Hypothalamus (tissue), 51 donors: ENCODE measurements at places on chromosomes 7 and 10.

DNA sequence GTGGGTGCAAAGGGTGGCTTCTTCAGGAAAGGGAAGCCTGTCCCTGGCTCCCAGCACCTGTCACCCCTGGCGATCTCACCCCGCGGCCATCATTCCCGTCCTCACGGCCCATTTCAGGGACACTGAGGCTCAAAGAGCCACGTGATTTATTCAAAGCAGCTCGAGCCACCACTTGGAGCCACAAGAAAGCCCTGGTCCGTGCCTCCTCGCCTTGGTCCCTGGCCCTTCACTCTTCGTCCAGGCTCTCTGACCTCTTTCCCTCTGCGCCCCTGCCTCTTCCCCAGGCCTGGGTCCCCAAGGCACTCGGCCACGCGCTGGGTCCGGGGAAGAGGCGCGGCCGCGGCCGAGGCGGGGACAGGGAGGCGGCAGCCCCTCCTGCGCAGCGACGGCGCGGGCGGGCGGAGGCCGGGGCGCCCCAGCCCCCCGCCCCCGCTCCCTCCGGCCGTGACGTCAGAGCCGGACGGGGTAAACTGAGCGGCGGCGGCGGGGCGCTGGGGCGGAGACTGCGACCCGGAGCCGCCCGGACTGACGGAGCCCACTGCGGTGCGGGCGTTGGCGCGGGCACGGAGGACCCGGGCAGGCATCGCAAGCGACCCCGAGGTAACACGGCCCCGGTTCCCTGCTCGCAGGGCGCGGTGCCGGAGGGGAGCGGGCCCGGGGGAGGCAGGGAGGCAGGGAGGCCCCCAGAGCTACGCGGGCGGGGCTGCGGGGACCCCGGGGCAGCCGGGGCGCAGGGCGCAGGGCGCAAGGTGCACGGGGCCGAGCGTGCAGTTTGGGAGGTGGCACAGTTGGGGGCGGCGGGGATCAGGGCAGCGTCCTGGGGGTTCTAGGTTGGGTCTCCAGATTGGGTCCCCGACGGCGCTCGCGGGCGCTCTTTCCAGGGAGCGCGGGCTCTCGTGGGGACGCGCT lies at the start of gene SLC18A2:
Gene SLC18A2 (plus strand): TSS at position 494 of the 909 bp plus-strand sequence. CDS start 580 bp downstream, outside the sequence.
- no peak for DNase-seq

DNA sequence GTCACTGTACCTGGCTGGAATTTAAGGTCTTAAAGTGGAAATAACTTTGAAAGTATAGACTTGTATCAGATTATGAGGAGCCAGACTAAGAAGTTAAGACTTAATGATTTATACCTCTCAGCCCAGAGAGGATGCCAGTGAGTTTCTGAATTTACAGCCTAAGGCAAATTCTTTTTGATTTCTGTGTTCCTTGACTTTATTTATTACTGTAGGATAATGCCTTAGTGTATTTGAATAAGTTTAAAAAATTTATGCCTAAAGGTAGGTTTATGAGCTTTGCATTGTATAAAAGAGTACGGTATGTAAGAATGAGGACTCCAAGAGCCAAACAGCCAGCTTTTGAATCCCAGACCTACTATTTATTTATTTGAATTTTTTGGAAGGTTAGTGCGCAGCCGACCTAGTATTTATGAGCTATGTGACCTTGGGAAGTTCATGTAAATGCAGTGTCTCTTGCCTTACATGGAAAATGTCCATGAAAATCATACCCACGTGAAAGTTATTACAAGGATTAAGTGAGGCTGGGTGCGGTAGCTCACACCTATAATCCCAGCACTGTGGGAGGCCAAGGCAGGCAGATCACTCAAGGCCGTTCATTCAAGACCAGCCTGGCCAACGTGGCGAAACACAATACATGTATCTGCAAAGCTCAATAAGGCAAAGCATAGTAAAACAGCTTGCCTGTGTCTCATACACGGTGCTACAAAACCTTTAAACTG lies 174.6 kb downstream of the AUTS2 start:
- DNase-seq = no peak

- DNase-seq = no peak
Measured at GRCh38 chr7:130189343-130189742, 15.9 kb downstream of the TMEM209 start.

GRCh38 chr7:24762771-24763170 lies 5.5 kb upstream of the GSDME start:
- DNase-seq = no peak

DNA sequence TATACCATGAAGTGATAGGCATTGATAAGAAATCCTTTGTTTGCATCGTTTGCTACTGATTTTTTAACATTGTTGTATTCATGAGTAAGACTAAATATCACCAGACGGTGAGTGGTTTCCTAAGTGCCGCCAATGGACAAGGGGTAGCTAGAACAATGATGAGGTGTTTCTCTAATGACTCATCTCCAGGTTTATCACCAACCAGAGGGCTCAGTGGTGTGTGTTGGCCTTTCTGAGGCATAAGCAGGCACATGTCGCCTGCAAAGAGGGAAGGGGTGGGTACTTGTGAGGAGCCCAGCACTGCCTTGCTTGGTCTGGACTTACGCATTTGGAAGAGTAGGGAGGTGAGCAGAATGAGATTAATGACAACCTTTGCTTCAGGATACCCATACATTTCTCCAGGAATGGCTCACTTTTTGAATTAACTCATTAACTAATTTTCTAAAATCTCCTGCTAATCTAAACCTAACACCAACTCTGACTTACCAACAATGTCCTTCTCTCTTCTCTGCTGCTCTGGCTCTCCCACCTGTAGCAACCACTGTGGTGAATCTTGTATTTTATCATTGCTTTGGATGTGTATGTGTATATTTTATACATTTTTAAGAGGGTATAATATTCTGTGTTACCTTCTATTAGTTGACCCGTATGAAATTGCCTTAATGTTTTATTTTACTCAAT lies 722.6 kb downstream of the GRID1 start:
- no peak for DNase-seq

DNA sequence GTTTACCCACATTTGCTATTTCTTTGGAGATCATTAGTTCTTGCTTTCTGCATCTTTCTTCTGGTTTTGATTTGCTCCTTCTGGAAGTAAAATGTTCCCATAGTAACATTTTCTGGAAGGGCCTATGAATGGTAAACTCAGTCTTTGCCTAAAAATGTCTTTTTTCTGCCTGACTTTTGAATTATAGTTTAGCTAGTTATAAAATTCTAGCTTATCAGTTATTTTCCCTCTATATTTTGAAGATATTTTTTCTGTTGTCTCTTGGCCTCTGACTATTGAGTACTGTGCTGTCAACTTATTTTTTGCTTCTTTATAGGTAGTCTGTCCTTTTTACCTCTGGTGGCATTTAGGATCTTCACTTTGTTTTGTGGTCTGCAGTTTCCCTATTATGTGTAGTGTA lies 21.6 kb upstream of the MTURN start:
- DNase-seq = no peak

- DNase-seq = no peak
Measured at GRCh38 chr7:23254051-23254681, 7.6 kb downstream of the GPNMB start.

GRCh38 chr10:76138286-76138685 lies 706.9 kb downstream of the LRMDA start:
- no peak for DNase-seq

DNA sequence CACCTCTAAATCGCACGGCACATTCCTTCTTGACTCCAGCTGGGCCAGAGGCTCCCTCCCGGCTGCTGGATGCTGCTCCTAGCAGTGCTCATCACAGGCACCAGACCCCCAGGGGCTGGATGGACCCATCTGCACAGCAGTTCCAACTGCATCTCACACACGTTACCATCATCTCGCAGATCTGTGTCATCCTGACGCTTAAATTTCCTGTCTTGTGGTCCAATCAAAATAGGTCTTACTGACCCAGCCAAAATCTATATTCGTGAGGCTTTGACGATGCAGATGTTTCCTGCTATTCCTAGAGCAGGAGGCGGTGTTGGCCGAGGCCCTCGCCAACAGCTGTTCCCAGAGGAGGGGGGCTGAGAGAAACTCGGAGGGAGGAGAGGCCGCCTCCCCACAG lies 108.0 kb downstream of the MKI67 start:
- DNase-seq = no peak

GRCh38 chr10:69600761-69601330 lies 27.6 kb upstream of the NEUROG3 start:
- DNase-seq = no peak
